ENCODE measurements at places on chromosomes 2 and 18.
A peak's percentile ranks its signal among the peaks of the same experiment; 100 is the strongest.

DNA sequence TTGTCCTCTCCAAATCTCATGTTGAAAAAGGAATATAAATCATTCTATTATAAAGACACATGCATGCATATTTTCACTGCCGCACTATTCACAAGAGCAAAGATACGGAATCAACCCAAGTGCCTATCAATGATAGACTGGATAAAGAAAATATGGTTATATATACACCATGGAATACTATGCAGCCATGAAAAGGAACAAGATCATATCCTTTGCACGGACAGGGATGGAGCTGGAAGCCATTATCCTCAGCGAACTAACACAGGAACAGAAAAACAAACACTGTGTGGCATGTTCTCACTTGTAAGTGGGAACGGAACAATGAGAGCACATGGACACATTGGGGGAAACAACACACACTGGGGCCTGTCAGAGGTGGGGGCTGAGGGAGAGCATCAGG is 28.1 kb upstream of the PARD3B start:
- no peak for DNase-seq

- no peak for DNase-seq
These were observed 18.4 kb downstream of the CYB5A start for GRCh38 chr18:74273394-74273793.

- DNase-seq: no peak
These were observed 189.8 kb downstream of the LTBP1 start for GRCh38 chr2:33136566-33136965.

DNA sequence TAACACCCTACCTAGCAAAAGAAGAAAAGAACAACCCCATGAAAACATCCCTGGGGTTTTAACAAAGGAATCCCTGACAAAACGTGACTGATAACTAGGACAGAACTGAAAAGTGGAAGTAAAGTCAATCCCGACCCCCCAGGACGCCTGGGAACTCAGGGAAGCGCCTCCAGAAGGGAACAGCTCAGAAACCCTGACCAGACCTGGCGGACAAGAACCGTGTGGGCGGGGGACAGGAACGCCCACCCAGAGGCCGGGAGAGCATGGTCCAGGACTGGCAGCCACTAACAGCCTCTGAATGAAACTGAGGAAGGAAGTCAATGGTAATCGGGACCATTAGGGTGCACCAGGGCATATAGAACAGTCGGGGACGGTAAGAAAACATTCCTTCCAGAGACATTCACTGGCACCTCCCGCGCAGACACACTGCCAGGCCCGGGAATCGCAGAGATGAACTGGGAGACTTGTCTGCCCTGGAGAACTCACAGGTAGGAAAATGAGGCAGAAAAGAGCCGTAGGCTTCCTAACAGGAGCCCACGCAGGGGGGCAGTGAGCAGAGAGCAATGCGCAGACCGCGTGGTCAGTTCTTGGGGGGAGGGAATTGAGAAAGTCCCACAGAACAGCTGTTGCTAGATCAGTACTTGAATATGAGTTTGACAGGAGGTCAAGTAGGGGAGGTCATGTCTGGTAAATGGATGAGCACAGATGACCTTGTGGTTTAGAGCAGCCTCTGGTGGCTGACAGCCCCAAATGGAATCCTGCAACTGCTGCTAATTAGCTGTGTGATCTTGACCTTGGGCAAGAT is 1.3 kb upstream of the TBC1D8 start:
- DNase-seq: no peak

DNA sequence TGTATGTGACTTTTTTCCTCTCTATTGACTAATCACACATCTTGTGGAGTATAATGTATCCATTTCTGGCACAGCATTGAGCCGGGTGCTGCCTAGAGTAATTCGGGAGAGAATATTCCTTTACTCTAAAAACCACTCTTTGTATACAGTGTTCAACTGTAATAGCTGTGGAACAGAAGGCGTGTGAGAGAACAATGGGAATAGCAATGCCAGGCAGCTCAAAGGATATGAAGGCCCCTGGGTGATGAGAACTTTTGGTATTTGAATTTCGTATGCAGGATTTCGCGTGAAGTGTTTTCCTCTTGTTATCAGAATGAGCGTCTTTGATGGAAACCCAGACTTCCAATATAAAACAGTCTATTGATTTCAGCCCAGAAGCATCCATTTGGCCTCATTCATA is 84.6 kb upstream of the MAP3K20 start:
- DNase-seq: no peak

- DNase-seq: no peak
These were observed 9.4 kb downstream of the PELI1 start for GRCh38 chr2:64134813-64135212.

- DNase-seq: no peak
These were observed 20.8 kb upstream of the MLPH start for GRCh38 chr2:237466211-237466610.

- DNase-seq: no peak
These were observed 5.0 kb upstream of the PROC start for GRCh38 chr2:127413200-127413599.

DNA sequence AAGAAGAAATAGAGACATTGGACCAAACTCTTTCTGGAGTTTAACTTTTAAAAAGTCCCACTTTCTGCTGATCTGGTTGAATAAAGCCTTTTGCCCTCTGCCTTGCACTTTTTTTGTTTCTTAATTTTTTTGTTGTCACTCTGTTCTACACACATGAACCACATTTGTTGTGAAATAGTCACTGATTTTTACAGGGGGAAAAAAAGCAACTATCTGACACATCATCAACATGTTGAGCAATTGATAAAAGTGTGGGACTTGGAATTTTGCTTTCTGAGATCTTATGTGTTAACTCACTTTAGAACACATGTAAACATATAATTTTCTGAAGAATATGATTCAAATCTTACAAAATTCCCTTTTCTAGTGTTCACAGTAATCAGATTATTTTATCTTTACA is 414.8 kb upstream of the FIGN start:
- no peak for DNase-seq

DNA sequence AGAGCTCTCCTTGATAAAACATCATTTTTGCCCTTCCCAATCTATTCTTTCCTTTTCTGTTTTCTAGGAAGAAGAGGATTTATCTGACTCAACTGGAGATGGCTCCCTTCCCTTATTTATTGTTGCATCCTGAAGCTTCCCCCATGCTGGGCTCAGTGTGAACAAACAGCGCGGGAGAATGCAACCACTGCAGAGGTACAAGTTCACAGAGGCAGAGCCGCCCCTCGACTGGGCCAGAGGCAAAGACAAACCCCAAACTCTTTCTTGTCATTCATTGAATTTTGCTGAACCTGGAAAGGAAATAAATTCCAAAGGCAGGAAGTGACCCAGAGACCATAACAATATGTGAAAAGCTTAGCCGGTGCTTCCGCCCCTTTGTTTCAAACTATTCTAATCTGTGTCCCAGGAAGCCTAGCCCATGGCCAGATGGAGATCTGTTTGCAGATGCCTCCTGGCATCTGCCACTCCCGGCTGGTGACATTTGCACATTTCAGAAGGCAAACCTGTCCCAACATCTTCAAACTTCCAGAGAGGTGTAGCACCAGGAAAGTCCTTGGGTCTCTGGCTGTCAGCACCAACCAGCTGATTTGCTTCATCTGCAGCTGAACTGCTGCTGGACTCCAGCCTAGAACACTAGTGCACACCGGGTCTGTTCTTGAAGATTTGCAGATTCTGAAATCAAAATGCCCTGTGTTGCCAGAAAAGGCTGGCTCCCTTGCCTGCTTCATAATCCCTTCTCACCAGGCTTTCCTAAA is 79.4 kb upstream of the MAP4K3 start:
- no peak for DNase-seq

GRCh38 chr2:43057742-43058725 is 168.4 kb downstream of the ZFP36L2 start:
- no peak for DNase-seq

- DNase-seq: no peak
These were observed 31.9 kb downstream of the PTPN18 start for GRCh38 chr2:130387804-130388203.

DNA sequence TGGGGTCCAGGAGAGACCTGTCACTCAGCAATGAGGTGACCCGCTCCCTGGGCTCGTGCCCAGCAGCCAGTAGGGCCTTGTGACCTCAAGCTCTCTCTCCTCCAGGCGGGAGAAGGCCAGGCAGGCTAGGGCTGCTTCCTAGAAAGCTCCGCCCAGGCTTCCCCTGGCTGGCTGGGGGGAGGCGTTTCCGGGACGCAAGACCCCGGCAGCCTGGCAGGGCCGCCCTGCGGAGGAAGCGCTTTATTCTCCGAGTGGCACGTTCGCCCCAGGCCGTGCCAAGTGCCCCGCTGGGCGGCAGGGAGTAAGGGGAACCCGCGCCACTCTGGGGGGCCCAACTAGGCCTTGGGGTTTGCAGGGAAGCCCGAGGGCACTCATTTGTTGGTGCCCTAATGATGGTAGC is 21.2 kb upstream of the EPAS1 start:
- no peak for DNase-seq

- DNase-seq: no peak
These were observed 238.2 kb downstream of the GCA start for GRCh38 chr2:162581959-162582798.

- DNase-seq: no peak
These were observed 122.0 kb downstream of the CCDC102B start for GRCh38 chr18:68919900-68920299.

DNA sequence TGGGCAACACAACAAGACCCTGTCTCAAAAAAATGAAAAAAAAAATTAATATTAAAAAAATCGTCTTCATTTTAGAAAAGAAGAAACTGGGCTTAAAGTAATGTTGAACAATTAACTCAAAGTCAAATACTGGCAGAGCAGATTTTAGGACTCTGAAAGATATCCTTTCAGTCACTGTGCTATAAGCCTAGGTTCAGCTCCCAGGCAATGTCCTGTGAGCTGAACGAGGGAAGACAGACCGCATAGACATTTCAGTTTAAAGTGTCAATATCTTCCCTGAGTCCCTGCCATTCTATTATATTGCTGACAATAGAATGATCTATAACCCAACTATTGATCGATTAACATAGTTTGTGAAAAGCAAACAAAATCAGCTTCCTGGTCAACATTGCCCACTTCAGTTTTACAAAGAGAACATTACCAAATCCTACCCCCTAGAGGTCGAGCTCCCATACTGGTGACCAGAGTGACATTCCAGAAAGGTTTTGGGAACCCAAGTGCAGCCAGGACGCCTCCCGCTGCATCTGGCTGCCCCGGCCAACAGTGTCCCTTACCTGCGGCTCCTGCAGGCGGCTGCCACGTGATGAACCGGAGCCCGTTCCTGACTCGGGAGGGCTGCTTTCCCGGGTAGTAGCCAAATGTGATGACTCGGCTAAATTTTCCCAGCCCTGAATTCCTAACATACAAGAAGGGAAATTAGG is 639 bp downstream of the MRO start:
- no peak for DNase-seq

- DNase-seq: no peak
These were observed 293.2 kb downstream of the PLCL1 start for GRCh38 chr2:198097630-198098029.

GRCh38 chr2:156719036-156719435 is 282.9 kb downstream of the GPD2 start:
- no peak for DNase-seq

GRCh38 chr2:27502142-27502541 is 5.5 kb downstream of the GCKR start:
- no peak for DNase-seq

DNA sequence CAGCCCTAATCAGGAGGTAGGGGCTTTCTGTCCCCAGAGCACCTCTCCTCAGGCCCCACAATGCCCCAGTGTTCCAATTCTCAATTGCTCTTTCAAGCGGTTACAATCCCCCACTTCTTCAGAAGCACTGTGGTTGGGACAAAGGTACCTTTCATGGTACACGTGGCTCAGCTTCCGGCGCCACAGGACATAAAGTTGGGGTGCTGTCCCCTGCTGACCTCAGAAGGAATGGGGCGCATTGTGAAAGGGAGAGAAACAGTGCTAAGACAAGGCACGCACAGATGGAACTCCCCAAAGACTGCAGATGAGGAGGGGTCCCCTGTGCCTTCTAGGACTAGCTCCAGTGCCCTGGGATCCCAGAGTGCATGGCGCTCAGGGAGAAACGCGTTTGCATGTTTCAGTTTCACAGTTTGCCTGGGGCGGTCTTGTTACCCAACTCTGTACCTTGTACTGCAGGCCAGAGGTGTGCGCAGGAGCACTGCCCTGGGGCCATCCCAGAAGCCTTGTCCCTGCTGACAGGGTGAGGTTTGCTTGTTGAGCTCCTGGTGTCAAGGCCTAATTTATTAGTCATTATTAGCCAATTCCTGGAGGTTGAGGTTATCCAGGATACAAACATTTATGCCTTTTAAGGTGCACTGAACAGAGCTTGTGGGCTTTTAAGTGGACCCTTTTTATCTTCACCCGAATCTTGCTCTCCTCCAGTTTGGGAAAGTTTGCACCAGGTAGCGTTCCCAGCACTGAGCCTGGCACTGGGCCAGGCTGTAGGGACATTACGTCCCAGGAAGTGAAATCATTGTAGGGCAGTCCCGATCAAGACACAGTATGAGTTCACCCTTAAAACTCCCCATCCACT is 7.6 kb downstream of the CNDP1 start:
- DNase-seq: no peak

DNA sequence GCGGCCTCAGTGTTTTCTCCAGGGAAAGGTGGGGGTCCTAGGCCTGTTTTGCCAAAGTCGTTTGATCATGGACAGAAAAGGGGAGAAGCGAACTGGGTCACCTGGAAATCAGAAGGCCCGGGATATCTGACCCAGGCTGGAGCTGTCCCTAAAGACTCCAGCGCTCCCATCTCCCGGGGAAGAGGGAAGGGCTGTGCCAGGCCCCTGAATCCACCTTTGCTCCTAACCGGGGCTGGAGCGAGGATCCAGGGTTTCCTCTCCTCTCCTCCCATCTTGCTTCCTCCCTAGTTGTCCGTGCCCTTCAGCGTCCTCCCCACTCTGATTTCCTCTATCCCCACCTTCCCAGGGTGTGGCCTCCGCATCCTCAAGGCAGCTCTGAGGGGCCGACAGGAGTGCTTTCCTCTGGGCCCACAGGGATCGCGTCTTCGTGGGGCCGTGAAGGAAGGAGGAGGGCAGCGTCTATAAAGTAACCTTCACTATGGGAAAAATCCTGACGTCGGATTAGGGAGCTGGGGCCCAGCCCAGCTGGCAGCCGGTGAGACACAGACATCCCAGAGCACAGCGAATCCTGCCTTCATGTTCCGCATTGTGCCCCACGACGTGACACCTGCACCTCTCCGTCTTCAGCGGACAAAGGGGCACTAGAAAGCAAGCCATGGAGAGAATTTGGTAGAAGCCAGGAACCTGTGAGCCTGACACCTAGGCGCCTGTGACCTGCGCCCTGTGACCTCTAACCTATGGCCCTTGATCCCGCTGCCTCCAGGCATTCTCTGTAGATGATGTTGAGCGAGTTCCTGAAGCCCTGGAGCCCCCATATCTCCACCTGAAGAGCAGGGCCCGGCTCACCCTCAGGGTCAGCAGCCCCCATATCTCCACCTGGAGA is 212.7 kb upstream of the SALL3 start:
- no peak for DNase-seq

- DNase-seq: no peak
These were observed 26.6 kb upstream of the SEH1L start for GRCh38 chr18:12921178-12921577.

DNA sequence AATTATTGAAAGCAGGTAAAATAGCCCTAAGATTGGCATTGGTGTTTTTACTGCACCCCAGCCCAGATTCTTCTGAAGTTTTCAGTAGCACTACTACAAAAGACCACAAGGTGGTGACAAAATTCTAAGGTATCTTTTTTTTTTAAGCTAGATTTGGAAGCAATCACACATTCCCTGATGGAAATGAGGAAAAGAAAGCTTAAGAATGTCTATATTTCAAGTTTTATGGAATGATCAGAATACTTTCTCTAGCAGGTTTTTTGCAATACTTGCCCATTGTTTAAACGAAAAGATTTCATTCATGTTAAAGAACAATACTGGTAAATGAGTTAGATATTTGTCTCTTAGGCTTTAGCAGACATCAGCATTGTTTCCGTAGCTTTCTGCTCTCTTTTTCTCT is 32.1 kb upstream of the ZNF638 start:
- DNase-seq: peak; percentile 7
